Forelimb muscle (tissue), 1 donor: ENCODE measurements at places on chromosomes 12 and 14.

- no peak for DNase-seq
Measured at GRCh38 chr12:22046968-22047390, 961 bp downstream of the CMAS start.

DNA sequence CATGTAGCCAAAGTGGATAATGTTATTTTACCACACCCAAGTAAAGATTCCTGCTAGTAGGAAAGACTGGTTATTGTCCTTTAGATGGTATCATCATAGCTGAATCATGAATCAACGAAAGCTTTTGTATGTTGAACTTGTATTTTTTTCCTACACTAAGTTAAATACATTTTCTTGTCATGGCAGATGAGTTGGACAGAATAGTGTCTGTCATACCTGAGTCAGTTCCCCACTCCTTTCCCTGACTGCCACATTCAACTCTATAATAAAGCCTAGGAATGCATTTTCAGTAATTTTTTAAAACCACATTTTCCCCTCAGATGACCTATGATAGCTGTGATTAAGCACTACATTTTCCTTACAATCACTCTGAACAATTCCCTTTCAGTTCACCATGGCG lies 9.3 kb upstream of the PTHLH start:
- DNase-seq, result no peak

- no peak for DNase-seq
Measured at GRCh38 chr12:115137812-115138521, 454.0 kb upstream of the TBX3 start.

DNA sequence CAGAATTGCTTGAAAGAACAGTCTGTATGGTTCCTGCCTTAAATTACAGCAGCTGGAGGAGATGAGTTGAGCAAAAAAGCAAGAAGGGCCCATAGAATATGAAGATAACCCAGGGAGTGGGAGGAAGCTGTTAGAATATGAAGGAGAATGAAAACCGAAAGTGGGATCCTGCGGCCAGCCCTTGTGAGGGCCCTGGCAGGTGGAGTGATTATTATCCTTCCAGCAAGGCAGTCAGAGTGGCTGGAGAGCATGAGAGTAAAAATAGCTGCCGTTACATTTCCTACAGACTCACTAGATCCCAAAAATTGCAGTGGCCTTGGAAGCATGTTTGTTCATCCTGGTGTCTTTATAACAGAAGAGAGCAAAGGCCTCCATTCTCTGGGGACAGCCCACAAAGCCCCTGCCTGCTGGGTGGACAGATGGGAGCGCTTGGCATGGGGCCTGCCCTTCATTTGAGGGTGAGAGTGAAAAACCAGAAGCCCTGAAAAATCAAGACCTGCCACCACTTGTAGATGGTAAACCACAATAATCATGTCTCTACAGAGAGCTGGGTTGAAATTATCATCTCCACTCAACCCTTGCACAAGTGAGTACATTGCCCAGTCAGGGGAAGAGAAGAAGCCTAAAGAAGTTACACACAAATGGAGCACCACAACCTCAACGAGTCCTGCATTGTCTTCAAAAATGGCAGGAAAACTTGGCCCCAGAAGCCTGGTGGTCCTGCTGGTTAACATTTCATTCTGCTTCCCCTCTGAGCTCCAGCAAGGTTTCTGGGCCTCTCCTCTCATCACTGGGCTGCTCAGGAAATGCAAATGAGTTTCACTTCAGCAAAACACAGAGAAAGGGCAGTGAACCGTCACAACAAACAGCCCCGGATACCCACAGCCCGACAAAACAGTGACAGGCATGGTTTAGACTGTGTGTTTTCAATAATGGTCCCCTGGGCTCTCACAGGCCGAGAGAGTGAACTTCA lies 20.5 kb downstream of the ZDHHC22 start:
- no peak for DNase-seq

DNA sequence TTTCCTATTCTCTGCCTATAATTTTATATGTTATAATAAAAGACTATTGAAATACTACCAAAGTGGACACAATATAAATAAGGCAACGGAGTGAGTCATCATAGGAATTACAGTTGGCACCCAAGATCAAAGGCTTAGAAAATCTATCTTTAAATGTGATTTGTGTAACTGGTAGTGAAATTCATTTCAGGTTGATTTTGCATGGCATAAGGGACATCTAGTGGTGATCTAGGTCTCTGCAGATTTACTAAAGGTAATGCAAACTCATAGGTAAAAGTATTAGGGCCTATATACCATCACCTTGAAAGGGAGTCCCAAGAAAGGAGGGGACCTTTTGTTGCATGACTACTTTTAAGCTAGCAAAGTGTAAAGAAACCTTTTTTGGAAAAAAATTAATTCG lies 527.2 kb downstream of the NRXN3 start:
- DNase-seq, result no peak

DNA sequence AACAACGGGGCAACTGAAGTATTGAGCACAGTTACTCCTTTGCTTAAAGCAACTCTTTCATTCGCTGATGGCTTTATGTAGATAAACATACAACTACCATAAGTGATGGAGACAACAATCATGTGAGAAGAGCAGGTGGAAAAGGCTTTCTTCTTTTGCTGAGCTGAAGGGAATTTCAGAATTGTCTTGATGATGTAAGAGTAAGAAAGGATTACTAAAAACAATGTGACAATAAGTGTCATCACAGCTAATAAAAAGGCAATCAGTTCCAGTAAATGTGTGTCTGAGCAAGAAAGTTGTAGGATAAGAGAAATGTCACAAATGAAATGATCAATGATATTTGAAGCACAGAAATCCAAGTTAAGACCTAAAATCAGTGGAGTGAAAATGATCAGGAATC lies 647 bp downstream of the OR6C70 start:
- no peak for DNase-seq
